ENCODE measurements at places on chromosomes 11 and 22.

DNA sequence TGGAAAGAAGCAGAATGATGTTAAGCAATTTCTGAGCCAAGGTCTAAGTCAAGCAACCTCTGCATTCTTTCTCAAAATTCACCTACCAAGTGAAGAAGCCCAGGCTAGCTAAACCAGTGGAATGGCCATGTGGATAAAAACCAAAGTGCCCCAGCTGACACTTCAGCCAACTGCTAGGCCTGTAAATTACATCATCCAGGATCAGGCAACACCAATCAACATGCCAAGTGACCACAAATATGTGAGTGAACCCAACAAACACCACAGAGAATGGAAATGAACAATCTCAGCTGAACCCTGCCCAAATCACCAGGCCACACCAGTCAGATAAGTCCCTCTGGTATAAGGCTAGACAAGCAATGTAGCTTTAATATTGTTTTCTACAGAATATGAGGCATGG lies 25.1 kb upstream of the FJX1 start:
- DNase-seq: no peak

- DNase-seq: no peak
Observed at GRCh38 chr11:95254716-95255115, 23.7 kb upstream of the SESN3 start.

GRCh38 chr11:33941637-33942160 lies 49.8 kb upstream of the LMO2 start:
- DNase-seq: no peak

DNA sequence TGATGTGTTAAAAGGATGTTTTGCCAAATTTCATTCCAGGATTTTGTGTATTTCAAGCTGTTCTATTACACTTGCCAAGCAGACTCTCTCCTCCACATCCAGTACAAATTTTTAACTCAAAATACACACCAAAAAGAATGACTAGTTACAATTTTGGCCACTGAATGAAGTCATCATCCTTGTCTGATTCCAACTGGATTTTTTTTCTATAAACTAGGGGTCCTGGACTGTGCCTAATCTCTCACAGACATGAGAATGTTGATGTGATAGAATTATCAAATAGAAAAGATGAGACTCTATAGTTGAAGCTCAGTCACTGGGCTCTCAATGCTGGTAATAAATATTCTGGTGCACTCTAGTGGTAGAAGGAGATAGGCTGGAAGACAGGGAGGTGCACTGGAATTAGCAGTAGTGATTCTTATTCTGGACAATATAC lies 85.8 kb downstream of the FANCF start:
- no peak for DNase-seq

- DNase-seq: no peak
Observed at GRCh38 chr11:116187026-116187425, 585.8 kb downstream of the BUD13 start.

DNA sequence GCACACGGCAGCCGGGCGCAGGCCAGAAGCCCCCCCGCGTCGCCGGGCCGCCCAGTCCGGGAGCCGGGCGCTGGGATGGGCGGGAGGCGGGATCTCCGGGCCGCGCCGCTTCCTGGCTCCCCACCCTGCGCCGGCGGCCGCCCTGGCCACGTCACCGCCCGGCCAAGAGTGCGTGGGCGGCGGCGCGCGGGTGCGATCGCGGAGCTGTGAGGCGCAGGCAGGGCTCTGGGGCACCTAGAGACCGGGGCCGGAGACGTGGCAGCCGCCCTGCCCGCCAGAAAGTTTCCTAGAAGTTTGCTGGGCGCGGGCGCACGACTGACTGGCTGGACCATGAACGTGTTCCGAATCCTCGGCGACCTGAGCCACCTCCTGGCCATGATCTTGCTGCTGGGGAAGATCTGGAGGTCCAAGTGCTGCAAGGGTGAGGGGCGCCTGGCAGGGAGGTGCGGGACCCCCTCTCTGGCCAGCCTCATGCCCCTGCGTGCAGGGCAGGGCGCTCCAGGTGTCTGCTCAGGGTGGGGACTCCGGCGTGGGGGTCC lies at the start of gene KDELR3:
TSS of gene KDELR3 (plus strand) at position 193 of the 539 bp plus-strand sequence. CDS start at position 331, 138 bp downstream.
- DNase-seq: peak; percentile 66

DNA sequence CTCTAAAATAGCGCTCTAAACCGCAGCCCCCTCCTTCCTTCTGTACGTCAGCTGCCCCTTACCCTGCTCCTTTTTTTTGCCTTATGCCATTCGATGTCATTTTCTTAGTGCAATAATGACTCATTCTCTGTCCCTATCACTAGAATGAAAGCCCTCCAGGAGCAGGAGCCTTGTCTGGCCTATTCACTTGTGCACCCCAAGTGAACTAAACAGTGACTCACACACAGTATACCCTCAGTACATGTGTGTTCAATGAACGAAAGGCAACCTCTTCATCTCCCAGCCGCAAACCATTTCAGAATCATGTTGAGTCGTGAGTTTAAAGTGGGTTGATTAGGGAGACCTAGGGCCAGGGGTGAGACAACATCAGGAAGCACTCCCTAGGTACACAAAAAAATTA lies 50.7 kb upstream of the SPATA19 start:
- no peak for DNase-seq

DNA sequence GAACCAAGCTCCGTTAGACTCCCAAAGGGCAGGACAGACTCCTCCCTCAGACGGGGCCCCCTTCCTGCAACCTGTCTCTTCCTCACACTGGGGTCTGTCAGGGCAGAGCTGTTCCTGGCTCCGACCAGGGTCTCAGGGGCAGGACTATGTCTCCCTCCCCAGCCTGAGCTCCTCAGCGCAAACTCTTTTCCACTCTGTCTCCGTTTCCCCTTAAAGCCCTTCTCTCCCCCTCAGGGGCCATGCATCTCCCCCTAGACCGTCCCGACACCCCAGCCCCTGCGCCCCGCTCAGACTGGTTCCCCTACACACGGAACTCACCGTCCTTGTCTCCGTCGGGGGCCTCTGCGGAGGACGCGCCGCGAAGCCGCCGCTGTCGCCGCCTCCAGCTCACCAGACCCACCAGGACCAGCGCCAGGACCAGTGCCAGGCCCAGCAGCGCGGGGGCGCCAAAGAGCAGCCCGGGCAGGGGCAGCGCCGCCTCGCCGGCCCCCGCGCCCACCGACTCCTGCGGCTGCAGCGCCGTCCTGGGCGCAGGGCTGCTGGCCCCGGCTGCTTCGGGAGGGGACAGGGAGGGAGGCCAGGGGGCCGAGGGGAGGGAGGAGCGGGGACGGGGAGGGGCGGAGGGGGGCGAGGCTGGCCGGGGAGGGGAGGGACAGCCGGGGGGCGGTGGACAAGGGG lies 684 bp downstream of the TNFRSF13C start:
- DNase-seq: peak; percentile 79

GRCh38 chr11:67407688-67408163 lies 3.8 kb downstream of the TBC1D10C start:
- DNase-seq: no peak

DNA sequence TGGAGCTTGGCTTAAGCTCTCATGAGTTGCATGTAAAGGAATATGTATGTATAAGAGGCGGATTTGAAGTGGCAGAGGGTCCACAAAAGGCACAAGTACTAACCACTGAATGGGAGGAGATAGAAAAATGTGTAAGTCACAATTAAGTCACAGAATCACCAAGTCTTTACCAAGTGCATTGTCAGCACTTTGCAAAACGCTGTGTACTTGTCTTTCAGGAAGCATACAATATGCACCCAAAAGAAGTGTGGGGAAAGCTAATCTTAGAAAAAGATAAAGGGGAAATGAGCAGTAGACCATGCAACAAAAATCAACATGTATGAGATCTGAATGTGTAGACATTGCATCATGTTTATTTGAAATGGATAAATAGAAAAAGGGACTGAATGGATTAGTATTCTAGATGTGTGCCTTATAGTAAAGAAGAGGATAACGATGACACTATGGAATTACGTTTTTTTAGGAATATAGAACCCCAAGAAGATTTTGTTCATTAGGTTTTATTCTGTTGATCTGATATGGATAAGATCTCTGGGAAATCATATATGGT lies 4.5 kb downstream of the CNTF start:
- no peak for DNase-seq

- DNase-seq: no peak
Observed at GRCh38 chr11:119166368-119167076, 2.0 kb upstream of the NLRX1 start.

DNA sequence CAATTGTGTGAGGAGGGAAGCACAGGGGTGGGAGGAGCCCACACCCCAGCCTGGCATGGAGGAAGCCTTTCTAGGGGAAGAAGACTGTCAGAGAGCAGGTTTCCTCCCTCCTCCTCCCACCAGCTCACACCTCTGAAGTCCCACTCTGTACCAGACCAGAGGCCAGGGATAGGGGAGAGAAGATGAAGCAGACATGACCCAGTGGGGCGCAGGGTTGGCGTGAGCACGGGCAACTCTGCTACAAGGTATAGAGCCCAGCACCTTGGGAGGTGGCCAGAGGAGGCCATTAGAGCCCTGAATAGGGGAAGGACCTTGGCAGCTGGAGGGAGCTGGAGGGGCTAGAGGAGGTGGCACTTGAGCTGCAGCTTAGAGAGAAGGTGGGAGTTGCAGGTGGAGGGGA lies 15.9 kb downstream of the SLCO2B1 start:
- no peak for DNase-seq

GRCh38 chr11:101439488-101439887 lies 144.3 kb downstream of the TRPC6 start:
- no peak for DNase-seq

DNA sequence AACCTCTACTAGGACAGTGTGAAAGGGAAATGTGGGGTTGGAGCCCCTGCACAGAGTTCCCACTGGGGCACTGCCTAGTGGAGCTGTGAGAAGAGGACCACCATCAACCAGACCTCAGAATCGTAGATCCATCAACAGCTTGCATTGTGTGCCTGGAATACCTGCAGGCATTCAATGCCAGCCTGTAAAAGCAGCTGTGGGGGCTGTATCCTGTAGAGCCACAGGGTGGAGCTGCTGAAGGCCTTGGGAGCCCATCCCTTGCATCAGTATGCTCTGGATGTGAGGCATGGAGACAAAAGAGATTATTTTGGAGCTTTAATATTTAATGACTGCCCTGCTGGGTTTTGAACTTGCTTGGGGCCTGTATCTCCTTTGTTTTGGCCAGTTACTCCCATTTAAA lies 46.3 kb downstream of the PGR start:
- no peak for DNase-seq

- DNase-seq: no peak
Observed at GRCh38 chr22:30866216-30866615, 102.4 kb downstream of the MORC2 start.

GRCh38 chr11:32121012-32121411 lies 30.1 kb downstream of the RCN1 start:
- DNase-seq: no peak

DNA sequence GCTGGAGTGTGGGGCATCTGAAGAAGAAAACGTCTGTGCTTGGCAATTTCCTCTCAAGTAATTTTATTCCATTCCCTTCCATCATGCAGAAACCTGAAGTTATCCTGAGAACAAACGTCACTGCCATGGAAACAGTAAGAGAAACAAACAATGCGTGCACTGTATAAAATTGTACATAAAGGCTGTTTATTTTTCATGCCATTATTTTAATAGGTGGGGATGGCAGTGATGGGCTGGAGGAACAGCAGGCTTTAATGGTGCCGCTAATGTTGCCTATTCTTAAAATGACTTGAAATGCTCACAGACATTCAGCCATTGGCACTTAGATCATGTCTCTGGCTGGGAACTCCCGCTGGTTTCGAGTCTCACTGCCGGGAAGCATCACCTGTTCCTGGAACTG lies 7.5 kb upstream of the SEZ6L start:
- no peak for DNase-seq

GRCh38 chr22:48397531-48398180 lies 1430.0 kb downstream of the BRD1 start:
- DNase-seq: no peak

- DNase-seq: no peak
Observed at GRCh38 chr11:19614370-19614940, 98.2 kb upstream of the NAV2 start.

- no peak for DNase-seq
Observed at GRCh38 chr11:5441414-5441813, at the start of gene OR51I1. Gene OR51I1, minus strand, starts transcription at chr11:5441514. Its CDS starts 0 bp downstream, at chr11:5441514.

GRCh38 chr11:46119352-46120216 lies 1.7 kb downstream of the PHF21A start:
- peak; percentile 78 for DNase-seq

GRCh38 chr22:38984224-38984623 lies 2.1 kb downstream of the APOBEC3B start:
- DNase-seq: no peak

GRCh38 chr22:49760630-49761571 lies 66.8 kb downstream of the BRD1 start:
- no peak for DNase-seq

GRCh38 chr22:36385491-36386350 lies 2.0 kb downstream of the MYH9 start:
- peak; percentile 33 for DNase-seq

- peak; percentile 70 for DNase-seq
Observed at GRCh38 chr22:41197038-41197972, 7.8 kb upstream of the L3MBTL2 start.

DNA sequence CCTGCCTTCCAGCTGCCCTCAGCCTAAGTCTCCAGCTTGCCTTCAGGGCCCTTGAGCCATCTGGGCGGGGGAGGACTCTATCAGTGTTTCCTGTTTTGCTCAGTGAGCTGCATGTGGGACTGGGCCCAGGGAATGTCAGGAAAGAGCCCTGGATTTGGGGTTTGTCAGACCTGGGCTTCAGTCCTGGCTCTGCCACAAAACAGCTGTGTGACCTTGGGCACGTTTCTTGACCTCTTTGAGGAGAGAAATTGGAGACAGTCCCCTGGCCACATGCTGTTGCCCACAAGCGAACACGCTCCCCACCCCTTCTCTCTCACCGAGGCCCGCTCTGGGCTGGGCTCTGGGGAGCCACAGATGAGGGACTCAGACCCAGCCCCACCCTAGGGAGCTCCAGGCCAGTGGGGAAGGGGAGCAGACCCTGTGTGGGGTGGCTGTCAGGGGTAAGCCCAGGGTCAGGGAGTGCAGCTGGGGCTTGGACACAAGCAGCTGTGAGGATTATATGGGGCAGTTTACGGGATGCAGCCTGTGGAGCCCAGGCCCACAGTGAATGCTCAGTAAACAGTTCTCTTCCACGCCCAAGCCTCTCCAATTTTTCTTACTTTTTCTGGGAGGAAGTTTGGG lies 12.3 kb downstream of the MYO7A start:
- no peak for DNase-seq

- no peak for DNase-seq
Observed at GRCh38 chr22:22092974-22093373, 110.4 kb upstream of the TOP3B start.

DNA sequence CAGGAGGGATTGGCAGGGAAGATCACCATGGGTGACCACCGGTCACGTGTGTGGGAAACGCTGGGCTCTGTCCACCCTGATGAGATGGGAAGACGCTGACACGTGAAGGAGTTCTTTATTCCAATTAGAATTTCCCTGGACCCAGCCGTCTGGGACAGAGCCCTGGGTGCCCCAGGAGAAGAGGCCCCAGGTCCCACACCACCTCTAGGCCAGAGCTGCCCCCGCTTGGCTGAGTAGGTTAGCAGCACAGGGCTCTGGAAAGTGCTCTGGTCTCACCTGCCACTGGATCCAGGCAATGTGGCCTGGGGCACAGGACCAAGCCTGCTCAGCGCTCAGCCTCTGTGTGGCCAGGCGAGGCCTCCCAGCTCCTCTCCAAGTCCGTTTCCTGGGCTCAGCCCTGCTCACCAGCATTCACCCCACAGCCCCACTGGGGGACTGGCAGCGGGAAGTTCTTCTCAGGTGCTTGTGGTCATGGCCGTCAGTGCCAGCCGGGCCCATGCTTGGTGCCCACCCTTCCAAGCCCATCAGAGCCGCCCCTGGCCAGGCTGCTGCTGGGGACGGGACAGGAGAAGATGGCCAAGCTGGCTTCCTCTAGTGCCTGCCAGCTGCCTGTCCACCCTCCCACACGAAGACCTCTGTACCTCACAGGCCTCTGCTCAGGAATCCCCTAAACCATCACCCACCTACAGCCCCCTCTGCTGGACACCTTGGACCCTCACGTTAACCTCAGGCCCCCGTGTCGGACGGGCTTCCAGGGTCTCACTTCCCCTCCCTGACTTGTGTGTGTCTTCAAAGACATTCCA lies 62.5 kb upstream of the FGF3 start:
- DNase-seq: no peak
